Tibial nerve (tissue), 4 donors: ENCODE measurements at places on chromosomes 11 and 22. TPM values are rescaled to one million over a fixed set of nuclear protein-coding genes. Genes with fewer than 3 reads are reported as not detected.

Gene NPTXR
- 9.2 TPM for total RNA-seq

Gene SPON1
- 33.1 TPM for total RNA-seq

Gene PHF21B
- not detected for total RNA-seq

Gene CLTCL1
- total RNA-seq: 25.8 TPM

Gene HSPB2
- total RNA-seq: 0.21 TPM

Gene MUC5AC
- not detected for total RNA-seq

Gene CARD10
- 16.3 TPM for total RNA-seq

Gene ARHGAP42
- total RNA-seq: 43.3 TPM

Gene PVALB
- not detected for total RNA-seq

Gene PGA5
- total RNA-seq: 3.6 TPM

Gene NECTIN1
- 6.0 TPM for total RNA-seq

Gene SPDYC
- not detected for total RNA-seq

Gene KRTAP5-10
- not detected for total RNA-seq

Gene MS4A1
- not detected for total RNA-seq

- DNase-seq: no peak
These were observed 279.9 kb downstream of the FAT3 start for GRCh38 chr11:92504534-92504933.

DNA sequence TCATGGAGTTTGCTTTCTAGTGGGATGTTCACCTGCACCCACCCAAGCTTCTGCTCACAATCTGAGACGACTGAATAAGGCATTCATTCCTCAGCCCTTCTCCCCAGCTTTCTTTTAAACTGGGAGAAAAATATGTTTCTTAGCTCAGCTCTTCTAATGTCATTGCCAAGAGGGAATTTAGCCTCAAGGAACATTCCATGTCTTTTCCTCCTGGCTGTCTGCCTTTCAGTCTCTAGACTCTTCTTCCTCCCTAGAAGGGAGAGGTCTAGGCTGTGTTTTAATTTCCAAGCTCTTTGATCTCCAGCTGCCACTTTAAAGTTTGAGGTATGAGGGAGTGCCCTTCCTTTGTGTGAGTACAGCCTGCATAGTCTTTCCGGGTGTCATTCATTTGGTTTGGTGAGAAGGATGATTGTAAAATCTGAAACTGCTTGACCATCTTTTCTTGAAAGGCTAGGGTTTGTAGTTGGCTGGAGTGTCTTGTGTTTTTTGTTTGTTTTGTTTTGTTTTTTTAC lies 11.7 kb upstream of the HTATIP2 start:
- no peak for DNase-seq

DNA sequence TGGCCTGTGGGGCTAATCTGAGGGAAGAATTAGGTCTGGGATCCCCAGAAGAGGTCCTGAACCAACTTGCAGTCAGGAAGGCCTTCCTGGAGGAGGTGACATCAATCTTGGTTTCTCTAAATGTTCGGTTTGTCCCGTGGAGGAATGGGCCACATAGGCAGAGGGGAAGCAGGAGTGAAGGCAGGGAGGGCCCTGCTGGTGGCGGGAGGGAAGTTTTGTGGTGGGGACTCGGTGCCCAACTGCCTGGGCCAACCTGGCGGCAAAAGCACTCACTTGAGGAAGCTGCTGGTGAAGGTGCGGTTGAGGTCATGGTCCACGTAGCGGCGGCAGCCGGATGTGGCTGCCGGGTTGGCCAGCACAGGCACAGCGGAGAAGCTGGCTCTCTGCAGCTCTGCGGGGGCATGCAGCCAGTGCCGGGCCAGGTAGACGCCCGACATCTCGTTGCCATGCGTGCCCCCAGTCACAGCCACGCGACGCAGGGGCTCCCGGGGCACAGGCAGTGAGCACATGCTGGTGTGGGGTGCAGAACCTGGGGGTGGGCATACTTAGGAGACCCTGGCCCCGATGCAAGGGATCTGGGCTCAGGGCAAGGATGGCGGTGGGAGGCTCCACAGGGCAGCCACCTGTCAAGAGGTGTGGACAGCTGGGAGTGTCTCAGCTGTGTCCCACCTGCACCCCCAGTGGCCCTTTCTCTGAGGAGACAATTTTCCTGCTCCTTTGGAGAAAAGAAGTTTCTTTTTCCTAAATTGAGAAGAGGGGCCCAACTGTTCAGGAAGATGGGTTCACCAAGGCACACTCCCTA lies 3.8 kb downstream of the ACY3 start:
- DNase-seq: no peak

DNA sequence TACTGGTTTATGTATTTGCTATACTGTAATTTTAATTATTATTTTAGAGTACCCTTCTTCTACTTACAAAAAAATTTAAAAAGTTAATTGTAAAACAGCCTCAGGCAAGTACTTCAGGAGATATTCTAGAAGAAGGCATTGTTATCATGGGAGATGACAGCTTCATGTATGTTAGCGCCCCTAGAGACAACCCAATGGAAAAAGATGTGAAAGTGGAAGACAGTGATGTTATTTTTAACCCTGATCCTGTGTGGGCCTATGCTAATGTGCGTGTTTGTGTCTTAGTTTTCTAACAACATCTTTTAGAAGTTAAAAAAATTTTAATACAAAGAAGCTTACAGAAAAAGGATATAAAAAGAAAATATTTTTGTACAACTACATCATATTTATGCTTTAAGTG lies 205.0 kb downstream of the FAM76B start:
- no peak for DNase-seq

DNA sequence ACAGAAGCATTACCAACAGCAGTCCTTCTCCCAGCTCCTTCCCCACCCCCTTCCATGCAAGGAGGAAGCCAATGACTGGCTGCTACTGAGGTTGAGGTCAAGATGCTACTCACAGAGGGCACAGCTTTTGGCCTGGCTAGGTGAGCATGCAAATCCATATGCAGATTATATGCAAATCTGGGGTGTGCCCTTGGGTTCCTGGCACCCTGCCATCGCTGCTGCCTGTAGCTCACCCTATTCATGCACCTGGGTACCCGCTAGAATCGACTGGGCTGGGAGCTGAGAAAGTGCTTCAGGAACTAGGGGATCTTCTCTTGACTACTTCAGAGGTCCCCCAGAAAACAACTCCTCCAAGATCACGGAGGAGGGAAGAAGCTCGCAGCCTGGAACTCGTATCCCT lies 4.0 kb downstream of the DSCAML1 start:
- DNase-seq: no peak

- peak; percentile 82 for DNase-seq
These were observed 83.0 kb downstream of the ABTB2 start for GRCh38 chr11:34274712-34275398.

- no peak for DNase-seq
These were observed 106.4 kb upstream of the FGF3 start for GRCh38 chr11:69925366-69926196.

DNA sequence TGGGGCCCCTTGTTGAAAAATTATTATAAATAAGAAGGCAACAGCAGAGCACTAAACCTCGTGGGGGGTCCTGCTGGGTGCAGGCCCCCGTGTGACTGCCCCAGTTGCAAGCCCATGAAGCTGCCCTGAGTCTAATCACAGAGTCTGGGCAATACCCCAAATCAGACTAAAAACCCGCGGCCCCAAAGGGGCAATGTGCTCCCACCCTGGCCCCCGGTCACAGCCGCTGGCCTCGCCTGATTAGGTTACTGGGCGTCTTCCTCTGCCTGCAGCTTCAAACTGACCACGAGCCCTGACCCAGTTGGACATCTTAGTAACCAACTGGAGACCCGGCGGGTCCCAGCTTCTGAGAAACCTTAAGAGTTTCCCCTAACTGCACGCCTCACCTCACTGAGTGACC lies 1.6 kb downstream of the CXCR5 start:
- no peak for DNase-seq

DNA sequence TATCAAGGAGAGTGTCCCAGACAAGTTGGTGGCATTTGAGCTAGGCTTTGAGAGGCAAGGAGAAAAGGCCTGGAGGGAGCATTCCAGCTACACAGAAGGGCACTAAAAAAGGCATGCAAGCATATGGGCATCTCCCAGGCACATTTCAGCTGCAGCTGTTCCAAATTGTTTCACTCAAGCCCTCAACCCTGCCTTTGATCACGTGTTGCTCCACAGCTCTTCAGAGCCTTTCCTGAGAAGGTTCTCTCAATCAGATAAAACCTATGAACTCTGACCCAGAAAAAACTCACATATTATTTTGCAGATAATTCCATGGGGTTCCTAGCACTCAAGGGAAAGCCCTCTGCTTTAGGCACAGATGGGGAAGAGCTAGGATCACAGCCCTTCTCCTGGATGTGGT lies 24.4 kb upstream of the HSPA8 start:
- DNase-seq: no peak

- no peak for DNase-seq
These were observed 36.9 kb downstream of the MORC2 start for GRCh38 chr22:30931541-30932300.

DNA sequence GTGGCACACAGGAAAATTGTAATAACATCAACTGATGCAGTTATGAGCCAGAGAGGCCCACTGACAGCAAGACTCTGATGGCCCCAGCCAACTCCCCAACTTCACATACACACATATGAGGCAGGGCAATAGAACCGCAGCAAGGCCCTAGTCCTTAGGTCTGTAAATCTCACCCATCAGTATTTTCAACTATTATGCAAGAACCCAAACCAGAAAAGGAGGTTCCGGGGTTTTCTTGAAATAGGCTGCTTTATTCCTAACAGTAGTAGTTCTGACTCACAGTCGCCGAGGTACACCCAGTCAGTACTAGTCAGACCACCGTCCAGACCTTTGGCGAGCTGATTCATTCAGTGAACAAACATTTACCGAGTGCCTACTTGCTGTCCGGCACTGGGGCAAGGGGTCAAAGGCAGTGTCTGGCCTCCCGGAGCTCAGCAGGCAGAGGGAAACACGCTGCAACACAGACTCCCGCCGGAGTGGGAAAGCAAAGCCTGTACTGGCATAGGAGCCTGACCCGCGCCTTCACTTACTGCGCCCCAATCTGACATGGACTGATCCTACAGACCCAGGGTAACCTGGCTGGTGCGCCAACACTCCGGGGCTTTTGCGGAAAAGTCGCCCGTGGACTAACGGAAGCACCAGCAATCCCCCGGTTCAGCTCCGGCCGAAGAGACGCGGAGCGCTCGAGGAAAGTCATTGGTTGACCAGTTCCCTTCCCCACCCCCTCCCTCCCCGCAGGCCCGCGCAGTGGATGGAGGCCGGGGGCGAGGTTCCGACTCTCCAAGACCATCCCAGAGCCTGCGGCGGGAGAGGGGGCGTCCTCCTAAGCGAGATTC lies 1.3 kb downstream of the PLEKHA7 start:
- no peak for DNase-seq

GRCh38 chr11:94694309-94695060 lies 73.7 kb upstream of the AMOTL1 start:
- DNase-seq: no peak

DNA sequence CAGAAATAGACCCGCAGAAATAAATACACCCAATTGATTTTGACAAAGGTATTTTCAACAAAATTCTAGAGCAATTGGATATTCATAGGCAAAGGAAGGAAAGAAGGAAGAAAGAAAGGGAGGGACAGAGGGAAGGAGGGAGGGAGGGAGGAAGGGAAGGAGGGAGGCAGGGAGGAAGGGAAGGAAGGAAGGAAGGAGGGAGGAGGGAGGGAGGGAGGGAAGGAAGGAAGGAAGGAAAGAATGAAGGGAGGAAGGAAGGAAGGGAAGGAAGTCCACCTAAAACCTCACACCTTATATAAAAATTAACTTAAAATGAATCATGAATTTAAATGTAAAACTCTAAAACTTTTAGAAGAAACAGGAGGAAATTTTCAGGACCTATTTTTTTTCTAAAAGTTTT lies 94.2 kb upstream of the USP47 start:
- no peak for DNase-seq

DNA sequence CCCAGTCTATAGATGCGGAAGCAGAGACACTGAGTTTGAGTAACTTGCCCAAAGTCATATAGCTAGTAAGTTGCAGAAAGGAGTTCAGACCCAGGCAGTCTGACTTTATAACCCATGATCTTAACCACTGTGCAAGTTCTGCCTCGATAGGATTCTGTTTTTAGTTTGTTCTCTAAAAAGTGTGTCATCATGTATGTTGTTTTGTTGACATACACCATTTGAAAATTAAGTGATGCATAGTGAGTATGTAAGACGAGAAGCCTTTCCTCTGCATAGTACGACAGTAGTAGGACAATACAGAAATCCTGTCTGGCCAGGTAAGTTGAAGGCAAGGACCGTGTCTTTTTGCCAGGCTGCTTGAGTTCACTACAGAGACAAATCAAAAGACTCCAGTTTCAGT lies 3.3 kb downstream of the ZC3H12C start:
- no peak for DNase-seq

DNA sequence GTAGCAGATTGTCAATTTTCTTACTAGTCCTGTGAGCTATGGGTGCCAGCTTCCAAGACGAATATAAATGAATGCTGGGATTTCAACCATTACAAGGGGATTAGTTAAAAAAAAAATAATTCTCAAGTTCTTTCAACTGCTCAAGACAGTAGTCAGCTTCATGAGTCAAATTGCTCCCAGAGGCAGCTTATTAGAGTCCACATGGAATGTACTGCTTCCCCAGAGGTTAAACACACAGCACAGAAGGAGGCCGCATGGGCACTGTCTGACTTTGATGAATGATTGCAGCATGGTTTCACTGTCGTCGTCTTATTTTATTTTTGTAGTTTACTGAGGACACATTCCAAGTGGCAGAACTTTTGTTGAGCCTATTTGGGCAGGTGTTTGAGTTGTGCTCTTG lies 563.2 kb downstream of the TMEM135 start:
- no peak for DNase-seq

DNA sequence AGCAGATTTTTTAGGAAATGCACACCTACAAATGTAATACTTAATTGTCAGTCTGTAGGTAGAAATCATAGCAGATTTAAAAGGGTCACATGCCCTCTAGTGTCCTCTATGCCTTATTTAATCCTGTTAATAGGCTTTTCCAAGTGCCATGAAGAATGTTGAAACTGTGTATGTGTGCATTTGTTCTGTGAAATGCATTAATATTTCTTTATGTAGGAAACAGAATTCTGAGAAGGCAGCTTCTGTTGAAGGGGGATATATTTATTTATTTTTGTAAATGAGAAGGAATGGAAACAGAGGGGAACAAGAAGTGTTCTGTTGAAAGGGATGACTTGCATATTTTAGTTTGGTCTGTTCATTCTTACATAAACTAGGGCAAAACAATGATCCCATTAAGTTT lies 51.0 kb downstream of the SVIP start:
- no peak for DNase-seq

- DNase-seq: no peak
These were observed 5.1 kb downstream of the OR10V1 start for GRCh38 chr11:59708537-59708936.

GRCh38 chr11:94910779-94911178 lies 62.6 kb downstream of the CWC15 start:
- DNase-seq: no peak

- no peak for DNase-seq
These were observed 1.4 kb downstream of the TMEM80 start for GRCh38 chr11:696955-697491.

DNA sequence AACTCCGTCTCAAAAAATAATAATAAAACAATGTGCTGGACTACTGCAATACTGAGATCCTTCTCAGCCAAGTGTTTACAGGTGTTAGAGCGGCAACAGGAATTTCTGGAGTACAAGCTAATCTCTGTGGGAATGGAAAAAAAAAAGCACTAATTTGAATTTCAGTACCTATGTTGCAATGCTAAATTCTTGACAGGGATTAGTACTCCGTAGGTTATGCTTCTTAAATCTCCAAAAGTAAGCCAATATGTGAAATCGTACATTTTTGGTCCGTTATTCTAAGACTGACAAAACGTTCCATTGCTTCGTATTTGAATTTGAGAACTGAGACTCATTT lies 1.1 kb downstream of the ATL3 start:
- DNase-seq: no peak
